ENCODE measurements at places on chromosomes 7 and 10.

- no peak for DNase-seq
These were observed 21.8 kb downstream of the KBTBD2 start for GRCh38 chr7:32869716-32870115.

GRCh38 chr10:102661658-102662028 is 17.4 kb downstream of the TRIM8 start:
- no peak for DNase-seq

DNA sequence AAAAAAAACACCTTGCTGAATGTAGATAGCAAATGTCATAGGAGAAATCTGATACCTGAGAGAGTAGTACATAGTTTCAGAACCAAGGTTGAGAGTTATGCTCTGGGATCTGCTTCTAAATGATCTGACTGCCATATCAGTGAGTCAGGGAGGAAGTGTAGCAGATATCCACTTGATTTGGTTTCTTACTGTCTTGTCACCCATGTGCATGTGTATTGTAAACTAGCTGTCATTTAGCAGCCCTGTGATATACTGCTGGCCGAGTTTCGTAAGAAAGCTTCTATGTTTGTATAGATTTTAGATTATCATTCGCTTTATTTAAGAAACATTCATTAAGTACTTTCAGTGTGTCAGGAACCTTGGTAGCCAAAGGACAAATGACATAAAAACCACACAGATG is 42.0 kb downstream of the SP4 start:
- no peak for DNase-seq

DNA sequence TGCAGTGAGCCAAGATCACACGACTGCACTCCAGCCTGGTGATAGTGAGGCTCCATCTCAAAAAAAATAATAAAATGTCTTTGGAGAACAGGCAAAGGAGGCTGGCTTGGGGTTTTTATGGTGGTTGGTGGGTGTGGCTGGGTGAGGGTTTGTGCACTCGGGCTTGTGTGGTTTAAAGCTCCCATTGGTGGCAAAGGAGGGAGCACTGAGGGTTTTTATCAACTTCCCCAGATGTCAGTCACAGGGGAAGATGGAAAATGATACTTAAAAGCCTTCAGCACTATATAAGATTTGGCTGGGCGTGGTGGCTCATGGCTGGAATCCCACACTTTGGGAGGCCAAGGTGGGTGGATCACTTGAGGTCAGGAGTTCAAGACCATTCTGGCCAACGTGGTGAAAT is 16.3 kb upstream of the RNF216 start:
- DNase-seq, result no peak

DNA sequence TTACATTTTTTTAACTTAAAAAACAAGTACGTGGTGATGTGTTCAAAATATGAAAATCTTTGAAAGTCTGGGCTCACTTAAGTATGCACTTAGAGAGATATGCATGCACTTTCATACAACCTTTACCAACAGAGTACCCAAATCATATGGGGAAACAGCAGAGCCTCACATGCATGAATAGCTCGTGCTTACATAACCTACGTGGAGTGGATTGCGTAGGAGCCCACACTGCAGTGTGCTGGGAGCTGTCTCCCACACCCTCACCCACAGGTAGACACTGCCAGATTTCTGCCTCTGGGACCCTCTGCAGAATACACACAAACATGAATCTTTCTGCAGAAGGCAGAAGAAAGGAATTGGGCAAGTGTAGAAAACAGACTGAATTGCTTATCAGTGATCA is 581 bp downstream of the CLCN1 start:
- DNase-seq, result no peak

DNA sequence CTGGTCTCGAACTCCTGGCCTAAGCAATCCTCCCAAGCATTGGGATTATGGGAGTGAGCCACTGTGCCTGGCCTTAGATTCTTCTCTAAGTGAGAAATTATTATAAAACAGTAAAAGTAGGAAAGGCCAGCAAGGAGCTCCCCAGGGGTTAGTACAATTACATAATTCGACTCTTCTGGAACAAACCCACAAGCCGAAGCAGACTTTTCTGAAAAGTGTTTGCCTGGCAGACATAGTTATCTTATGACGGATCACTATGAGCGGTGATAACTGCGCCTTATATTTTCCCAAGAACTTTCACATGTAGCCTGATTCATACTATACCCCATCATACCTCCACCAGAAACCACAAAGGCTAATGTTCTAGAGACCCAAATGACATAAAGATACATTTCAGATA is 30.2 kb upstream of the SH3PXD2A start:
- DNase-seq, result no peak

DNA sequence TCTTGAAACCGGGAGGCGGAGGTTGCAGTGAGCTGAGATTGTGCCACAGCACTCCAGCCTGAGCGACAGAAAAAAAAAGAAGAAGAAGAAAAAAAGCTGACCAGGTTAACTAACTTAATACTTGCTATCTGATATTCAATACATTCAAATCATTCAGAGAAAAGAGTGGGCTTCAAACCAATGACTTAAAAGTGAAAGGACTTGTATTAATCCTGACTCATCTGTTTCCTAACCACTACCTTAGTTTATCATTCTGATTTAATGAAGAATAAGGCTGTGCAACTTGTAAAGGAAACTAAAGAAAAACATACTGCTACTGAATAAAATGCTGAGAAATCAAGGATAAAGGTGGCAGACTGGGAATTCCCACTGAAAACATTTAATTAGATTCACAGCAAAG is 128.4 kb downstream of the NRBF2 start:
- no peak for DNase-seq
